ENCODE measurements at places on chromosomes 6 and 20.
A peak's percentile ranks its signal among the peaks of the same experiment; 100 is the strongest.

DNA sequence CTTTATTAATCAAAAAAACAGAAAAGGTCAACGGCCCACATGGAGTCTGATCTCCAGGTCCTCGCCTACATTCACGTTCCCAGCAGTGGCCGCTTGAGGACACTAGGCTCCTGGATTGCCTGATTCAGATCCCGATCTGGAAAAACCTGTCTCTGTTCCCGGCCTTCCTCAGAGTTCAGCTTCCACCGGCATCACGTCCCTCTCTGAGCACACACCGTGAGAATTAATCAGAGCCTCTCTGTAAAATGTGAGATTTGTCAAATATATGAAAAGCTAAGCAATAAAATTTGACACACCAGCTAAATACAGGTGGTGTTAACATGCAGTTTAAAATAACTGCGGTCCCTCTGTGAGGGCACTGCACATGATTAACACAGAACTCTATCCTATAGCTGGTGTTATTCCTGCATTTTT is 122.8 kb upstream of the COL21A1 start:
- H3K36me3 ChIP-seq: no peaks in the 10 kb centered on the region
- peak; percentile 86 for DNase-seq
- peak overlapping the region; percentile 69 for H3K27ac ChIP-seq
- no peak overlapping the region for H3K4me3 ChIP-seq
- H3K4me1 ChIP-seq: peaks cover 70% of the 10 kb centered on the region

GRCh38 chr6:139712830-139713229 is 338.4 kb upstream of the CITED2 start:
- H3K36me3 ChIP-seq: no peaks in the 10 kb centered on the region
- H3K4me3 ChIP-seq: no peak overlapping the region
- no peak for DNase-seq

- DNase-seq: no peak
- H3K27me3 ChIP-seq: no peaks in the 10 kb centered on the region
- H3K36me3 ChIP-seq: no peaks in the 10 kb centered on the region
- H3K4me1 ChIP-seq: no peaks in the 10 kb centered on the region
- no peak overlapping the region for H3K4me3 ChIP-seq
- H3K27ac ChIP-seq: no peak overlapping the region
These were observed 175.5 kb downstream of the EPM2A start for GRCh38 chr6:145559836-145560235.

DNA sequence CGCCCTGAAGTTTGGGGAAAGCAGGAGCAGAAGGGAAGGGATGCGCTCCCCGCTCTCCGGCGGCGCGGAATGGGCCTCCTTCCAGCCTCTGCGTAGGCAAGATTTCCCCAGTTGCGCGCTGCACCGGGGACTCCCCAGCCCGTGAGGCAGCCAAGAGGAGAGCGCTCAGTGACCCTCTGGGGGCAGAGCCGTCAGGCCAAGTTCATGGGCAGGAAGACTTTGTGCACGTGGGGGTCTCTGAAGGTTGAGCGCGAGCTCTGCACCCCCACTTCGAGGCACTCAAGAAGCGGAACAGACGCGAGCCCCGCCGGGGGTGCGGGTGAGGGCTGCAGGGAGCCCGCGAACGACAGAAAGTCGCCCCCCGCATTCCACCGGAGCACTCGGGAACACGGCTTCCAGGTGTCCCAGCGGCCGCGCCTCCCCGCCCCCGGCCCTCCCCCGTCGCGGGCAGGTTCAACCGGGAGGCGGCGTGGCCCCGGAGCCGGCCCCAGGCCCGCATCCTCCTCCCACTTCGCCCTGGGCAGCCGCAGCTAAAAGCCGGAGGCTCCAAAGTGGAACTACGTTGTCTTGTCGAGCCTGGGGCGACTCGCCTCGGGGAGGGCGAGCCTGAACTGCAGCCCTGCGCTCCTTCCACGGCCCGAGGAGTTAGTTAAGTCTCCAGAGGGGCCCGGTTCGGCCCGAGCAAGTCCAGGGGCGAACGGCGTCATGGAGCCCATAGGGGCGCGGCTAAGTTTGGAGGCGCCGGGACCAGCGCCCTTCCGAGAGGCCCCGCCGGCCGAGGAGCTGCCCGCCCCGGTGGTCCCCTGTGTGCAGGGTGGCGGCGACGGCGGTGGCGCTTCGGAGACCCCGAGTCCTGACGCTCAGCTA is at the start of gene PPP1R3G:
PPP1R3G (plus strand) TSS at position 561 of the 867 bp plus-strand sequence; CDS start at position 706, 145 bp downstream.
- H3K4me3 ChIP-seq: peak within 1 kb of the TSS; percentile 85
- peak; percentile 79 for DNase-seq
- H3K27me3 ChIP-seq: no peaks in the 10 kb centered on the region
- no peaks in the 10 kb centered on the region for H3K4me1 ChIP-seq
- H3K36me3 ChIP-seq: no peaks in the 10 kb centered on the region

All from tibial artery (tissue), 4 donors.